ENCODE measurements at places on chromosomes 4 and X. TPM values are rescaled to one million over a fixed set of nuclear protein-coding genes. Genes with fewer than 3 reads are reported as not detected.
A peak's percentile ranks its signal among the peaks of the same experiment; 100 is the strongest.

DNA sequence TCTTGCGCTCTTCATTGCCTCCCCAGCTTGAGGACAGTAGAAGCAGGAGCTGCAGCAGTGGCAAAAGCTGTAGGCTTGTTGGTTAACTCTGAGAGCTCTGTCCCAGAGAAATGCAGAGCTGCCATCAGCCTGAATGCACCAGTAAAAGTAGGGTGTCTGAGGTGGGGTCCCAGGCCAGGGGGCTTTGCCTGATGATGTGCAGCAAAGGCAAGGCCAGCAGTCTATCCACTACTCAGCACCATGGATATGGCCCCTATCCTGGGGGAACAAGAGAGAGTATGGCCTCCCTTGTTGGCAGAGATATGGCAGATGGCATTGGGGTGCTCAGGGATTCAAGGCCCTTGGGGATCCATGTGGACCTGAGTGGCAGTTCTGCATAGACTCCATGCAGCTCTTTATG, 180.2 kb downstream of the HMGN5 start:
- no peak for DNase-seq

DNA sequence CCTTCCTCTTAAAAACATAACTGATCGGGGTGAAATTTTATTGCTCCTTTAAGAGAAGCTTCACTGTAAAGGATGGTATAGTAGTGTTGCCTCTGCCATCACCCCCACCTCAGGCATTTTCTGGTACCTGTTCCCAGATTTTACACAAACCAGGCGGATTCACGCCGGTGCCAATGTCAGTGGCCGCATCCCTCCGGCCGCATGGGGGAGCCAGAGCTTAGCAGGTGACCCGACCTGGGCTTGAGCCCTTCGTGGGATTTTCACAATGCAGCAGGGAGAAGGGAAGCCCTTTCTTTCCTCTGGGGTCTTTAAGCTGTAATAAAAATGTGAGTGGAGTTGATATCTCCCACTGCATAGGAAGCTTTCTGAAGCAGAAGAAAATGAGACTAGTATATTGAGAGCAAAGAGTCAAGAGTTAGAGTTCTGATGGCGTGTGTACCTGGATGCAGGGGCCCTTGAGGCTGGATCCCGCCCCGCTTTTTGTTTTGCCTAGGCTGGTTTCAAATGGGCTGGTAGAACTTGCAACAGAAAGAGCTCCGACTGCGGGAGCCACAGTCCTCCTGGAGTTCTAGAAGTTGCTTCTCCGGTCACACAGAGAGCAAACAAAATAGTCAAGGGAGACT, 59.4 kb downstream of the POLR2B start:
- DNase-seq: peak; percentile 34

DNA sequence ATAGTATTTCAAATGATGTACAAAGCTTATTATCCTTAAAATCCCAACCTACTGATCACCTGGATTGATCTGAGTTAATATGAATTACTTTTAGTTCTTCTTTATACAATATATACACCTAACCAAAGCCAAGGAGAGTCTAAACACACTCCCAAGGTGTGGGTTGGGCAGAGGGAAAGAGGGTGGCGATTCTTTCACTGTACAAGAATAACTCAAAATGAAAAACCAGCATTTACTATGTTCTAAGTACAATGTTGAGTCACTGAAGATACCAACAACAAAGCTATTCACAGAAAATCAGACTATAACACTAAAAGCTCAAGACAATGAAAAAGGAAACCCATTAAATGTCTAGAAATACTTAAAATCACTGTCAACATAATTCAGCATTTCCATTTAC, 46.6 kb downstream of the ANKRD17 start:
- no peak for DNase-seq

DNA sequence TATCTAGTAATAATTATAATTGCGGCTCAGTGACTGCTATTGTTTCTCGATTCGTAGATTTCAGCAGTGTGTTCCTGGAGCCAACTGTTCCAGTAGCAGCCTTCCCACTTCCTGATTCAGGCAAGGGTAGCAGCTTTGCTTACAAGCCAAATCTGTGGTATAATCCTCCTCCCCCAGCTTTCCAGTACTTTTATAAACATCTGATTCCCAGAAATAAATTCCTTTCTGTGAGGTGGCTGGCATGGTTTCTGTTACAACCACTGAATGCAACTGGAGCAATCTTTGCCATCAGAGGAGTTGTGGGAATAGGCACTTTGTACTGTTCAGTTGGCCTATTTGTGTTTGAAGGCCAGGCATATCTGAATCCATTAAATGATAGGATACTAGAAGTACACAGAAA, 80.0 kb downstream of the GLRA3 start:
- DNase-seq: no peak

GRCh38 chr4:174764105-174764729, 64.8 kb downstream of the GLRA3 start:
- DNase-seq: peak; percentile 6

GRCh38 chr4:85747882-85748491, 273.0 kb downstream of the ARHGAP24 start:
- no peak for DNase-seq

Gene RGN
- total RNA-seq: 0.07 TPM

- no peak for DNase-seq
Observed at GRCh38 chr4:102610007-102610406, 108.8 kb downstream of the NFKB1 start.

GRCh38 chrX:47097018-47097417, 18.8 kb downstream of the RGN start:
- DNase-seq: no peak

DNA sequence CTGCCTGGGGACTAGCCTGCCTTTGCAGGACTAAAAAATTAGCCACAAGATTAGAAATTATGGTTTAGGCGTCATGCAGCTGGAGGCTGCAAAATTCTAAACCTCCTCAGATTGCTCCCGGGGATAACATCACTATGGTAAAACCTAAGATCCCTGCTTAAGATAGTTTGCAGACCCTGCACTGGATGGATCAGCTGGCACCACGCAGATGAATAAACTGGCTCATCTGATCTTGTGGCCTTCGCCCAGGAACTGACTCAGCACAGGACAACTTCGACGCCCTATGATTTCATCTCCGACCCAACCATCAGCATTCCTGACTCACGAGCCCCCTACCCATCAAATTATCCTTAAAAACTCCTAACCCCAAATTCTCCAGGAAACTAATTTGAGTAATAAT, 482.4 kb downstream of the SPRY1 start:
- no peak for DNase-seq

Gene CLGN
- total RNA-seq: not detected

Gene FAM236A
- total RNA-seq: not detected

Gene RRH
- total RNA-seq: 0.10 TPM

DNA sequence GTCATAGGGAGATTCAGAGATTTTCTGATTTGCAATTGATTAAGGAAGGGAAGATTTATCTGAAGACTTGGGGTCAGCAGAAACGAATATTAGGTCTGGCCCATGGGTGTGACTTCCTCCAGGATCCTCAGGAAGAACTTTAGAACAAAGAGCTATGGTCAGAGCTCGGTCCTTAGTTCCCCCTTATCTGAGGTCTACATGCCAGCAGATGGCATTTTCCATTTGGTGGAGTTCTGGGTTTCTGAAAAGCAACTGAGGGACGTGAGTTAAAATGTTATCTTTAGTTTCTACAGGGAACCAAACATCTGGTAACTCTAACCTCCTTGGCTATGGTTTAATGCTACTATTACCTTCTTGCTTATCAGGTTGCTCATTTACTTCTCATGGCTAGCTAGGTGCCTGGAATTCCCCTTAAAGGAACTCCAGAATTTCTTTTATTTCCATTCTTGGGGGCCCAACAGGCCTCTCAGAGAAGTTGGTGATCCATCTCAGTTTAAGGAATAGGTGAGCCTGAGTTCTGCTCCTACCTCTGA, 40.7 kb downstream of the KLF3 start:
- DNase-seq: no peak

DNA sequence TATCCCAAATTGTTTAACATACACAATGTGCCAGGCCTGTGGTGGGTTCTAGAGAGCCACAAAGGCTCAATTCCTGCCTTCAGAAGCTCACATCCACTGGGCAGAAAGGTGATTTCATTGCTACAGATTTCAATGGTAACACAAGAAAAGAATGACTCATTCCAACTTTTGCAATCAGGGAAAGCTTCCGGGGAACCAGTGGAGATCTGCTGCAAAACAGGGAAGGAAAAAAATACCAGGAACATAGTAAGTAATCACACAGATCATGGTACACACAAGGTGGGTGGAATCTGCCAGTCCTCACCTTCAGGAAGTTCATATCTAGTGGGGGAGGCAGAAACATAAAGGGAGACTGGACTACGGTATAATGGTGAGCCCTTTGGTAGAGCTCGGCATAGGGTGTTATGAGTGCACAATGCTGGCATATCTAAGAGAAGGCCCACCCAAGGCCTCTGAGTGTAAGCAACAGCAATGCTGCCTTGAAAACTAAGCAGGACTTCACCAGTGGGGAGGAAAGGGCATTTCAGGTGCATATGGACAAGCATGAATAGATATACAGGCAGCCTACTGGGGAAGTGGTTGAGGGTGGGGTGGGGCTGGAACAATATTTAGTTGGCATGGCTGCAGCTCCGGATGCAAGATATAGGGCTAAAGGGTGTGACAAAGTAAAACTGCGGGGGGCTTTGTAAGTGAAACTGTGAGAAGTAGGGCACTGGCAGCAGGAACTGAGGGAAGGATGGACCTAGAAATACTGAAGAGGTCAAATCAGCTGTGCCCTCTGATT, 24.2 kb downstream of the GPRIN3 start:
- peak; percentile 22 for DNase-seq

Gene DIPK2B
- not detected for total RNA-seq

DNA sequence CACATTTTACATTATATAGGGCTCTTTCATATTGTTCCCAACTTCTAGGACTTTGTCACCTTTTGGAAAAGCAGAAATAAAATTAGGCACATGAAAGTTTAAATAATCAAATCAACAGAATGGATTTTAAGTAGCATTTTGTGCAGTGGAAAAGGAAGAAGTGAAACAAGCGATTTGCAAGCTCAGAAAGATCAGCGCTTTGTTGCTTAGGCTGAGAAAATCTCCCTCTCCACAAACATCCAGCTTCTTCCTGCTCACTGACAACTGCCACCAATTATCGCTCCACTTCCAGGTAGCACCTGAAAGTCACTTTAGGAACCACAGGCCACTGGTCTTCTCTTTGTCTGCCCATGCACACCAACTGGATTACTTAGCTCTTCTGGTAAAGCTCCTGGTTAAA, 2.0 kb upstream of the PDK3 start:
- no peak for DNase-seq

GRCh38 chr4:145880355-145880960, 58.2 kb downstream of the ZNF827 start:
- peak; percentile 90 for DNase-seq
